ENCODE measurements at places on chromosomes 4 and X.

DNA sequence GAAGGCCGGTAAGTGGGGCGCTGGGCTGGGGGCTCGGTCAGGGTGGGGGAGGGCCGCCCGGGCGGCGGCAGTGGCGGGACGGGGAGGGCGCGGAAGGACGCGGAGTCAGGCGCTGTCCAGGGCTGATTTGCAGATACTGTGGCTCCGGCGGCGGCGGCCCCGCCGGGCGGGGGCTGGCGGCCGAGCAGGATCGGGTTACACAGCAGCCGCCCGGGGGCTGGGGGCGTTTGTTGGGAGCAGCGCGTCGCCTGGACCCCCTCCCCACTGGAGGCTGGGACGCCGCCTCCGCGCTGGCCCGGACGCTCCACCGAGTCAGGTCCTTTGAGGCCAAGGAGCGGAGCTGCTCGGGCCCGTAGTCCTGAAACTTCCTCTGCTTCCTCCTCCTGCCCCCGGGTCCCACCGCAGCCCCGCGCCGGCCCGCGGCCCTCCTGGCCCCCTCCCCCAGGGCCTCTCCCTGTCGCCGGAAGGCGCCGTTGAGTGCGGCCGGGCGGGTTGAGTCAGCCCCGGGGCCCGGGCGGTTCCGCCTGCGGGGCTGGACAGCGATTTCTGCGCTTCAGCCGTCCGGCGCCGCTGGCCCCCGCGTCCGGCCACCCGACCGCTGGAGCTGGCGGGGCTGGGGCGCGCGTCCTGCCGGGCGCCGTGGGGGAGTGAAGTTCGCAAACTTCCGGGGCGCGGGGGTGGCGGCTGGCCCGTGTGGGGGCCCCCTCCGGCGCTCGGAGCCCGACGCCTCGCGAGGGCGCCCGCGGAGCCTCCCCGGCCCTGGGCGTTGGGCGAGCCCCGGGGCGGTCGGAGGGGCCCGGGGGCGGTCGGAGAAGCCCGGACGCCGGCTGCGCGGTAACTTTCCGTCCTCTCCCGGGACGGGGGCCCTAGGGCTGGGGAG, 746 bp downstream of the REST start:
- DNase-seq = peak; percentile 77

DNA sequence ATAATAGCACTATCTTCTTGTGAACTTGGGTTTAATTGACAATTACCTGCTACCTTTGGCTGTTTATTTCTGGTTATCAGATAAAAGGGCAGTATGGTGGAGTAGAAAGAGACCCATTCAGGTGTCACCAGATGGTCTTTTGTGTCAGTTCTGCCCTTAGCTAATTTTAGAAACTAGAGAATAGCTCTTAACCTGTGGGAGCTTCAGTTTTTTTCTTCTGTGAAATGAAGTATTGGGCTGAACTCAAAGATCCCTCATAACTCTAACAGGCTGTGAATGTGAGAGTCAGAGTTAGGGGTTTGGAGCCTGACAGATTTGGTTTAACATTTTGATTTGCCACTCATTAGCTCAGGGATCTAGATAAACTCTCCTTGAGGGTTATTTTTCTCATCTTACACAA, 335.2 kb downstream of the PPP1R2C start:
- DNase-seq = no peak

- DNase-seq = no peak
Measured at GRCh38 chr4:88022289-88022688, 14.9 kb downstream of the PKD2 start.

DNA sequence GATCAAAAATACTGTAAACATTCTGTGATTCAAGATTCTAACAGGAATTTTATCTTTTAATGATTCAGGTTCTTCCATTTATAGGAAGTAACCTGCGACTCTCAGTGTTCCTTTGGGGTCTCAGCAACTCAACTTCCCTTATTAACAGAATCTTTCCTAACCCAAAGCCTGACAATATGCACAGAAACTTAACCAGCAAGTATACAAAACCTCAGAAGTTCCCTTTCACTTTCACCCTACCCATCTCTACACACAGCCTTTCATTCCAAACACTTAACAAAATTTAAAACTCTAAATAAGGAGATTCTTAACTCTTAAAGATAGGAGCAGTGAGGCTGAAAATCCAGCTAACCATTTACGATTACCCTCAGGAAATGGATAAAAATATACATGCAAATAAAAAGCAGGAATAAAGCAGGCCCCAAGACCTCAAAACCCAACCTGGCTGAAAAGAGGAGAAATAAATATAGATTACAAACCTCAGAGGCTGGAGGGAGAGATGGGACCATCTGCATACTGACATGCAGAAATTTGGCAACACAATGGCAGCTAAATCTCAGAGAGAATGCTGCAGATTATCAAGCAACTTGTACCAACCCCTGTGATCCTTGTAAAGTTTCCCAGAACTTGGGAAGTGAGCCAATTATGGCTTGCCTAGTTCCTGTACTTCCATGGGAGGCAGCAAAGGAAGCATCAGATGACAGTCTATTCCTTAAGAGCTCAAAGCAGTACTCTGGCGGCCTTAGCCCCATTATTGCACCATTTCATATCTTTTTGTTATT, 101.0 kb downstream of the ATP11C start:
- no peak for DNase-seq

DNA sequence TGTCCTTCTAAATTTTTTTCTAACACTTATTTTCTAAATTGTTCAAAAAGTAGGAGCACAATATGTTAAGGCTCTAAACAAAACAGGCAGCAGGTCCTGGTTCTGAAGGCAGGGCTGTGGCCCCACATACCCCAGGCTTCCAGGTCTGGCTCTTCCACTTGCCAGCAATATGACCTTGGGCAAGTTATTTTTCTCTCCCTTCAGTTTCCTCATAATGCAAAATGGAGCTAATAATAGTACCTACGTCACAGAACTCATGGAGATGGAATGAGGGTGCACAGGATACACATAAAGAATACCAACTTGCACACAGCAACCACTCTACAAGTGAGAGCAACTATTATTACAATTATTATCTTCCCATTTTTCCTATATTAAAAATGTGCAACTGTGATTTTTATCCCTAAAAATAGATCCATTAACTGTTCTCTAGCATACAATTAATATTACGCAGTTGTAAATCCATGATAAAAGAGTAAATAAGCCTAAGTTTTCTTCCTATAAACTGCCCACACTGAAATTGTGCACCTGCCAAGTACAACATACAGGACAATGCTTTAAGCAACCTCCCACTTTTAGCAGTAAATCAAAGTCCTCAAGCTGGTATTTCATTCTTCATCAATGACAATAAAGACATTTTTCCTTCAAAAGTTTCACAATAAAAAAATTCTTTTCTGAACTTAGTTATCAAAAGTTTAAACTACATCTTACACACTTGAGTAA, 27.0 kb downstream of the OTUD4 start:
- DNase-seq = no peak

GRCh38 chr4:73257651-73258435, 755 bp downstream of the ANKRD17 start:
- DNase-seq = no peak

DNA sequence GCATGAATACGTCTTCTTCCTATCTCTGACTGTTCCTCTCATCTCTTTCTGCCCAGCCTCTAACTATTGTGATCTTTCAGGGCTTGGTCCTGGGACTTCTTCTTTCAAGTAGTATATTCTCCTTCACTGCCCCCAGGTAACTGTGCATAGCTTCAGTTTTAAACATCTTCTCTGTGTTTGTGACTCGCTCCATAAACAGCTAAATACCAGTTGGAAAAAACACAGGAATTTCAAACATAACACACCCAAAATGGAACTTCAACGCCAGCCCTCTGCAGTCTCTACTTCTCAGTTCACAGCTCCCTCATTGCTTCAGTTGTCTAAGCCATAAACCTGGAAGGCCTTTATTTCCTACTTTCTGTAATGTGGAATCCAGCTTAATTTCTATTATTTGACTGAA, 16.6 kb downstream of the TRIML2 start:
- DNase-seq = no peak

GRCh38 chr4:106195435-106195950, 120.5 kb downstream of the TBCK start:
- no peak for DNase-seq

GRCh38 chr4:94813221-94813620, 55.5 kb downstream of the BMPR1B start:
- no peak for DNase-seq

DNA sequence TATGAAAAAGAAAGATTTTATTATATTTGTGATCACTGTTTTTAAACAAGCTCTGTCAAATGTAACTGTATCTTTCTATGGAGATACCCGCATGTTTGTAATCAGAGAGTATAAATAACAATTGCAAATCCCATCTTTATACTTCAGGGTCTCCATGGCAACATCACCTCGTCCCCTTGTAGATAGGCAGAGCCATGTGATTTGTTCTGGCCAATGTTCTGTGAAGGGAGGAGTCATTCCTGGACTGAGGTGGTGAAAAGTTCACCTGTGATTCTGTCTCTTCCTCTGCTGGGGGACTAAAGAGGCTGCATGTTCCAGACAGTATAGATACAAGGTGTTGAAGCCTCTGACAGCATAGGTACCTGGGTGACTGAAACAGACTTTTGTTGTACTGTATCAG, 45.6 kb upstream of the MED14 start:
- no peak for DNase-seq

DNA sequence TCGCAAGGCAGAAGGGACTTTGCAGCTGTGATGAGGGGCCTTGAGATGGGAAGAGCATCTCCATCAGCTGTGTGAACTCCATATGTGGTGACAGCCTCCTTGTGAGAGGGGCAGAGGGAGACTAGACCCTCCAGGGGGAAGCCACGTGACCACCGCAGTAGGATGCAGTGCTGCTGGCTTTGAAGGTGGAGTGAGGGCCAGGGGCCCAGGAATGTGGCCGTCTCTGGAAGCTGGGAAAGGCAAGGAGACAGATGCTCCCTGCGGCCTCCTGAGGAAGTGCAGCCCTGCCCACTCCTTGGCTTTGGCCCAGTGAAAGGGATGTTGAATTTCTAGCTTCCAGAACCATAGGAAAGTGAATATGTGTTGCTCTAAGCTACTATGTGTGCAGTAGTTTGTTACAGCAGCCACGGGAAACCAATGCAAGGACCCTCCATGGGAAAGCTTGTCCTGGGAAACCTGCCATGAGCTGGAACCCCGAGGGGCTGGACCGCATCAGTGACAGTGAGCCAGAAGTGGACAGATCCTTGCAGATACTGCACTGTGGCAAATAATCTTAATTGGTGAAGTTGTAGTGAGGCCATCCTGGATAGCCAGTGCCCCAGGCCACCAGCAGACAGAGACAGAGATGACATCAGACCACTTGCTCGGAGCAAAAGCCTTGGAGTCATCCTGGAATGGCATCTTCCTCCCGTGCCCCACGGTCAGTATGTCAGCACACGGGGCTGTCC, 35.4 kb upstream of the SORCS2 start:
- DNase-seq = peak; percentile 11

GRCh38 chr4:121551271-121551670, 145.5 kb downstream of the ANXA5 start:
- DNase-seq = no peak

DNA sequence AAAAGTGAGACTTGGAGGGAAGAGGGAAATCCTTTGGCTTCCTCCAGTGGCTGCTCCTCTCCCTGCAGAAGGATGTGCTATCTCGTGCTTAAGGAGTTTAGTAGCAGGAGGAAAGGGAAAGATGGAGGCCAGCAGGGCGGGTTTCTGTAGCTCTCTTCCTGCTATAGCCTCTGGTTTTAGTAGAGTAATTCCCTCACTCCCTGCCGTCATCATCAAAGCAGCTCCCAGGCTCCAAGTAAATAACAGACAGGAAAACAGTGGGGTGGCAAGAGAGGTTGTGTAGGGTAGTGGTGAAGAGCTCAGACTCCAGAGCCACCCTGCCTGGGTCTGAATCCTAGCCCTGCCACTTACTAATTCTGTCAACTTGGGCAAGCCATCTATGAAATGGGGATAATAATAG, 81.5 kb upstream of the CITED1 start:
- DNase-seq = no peak

DNA sequence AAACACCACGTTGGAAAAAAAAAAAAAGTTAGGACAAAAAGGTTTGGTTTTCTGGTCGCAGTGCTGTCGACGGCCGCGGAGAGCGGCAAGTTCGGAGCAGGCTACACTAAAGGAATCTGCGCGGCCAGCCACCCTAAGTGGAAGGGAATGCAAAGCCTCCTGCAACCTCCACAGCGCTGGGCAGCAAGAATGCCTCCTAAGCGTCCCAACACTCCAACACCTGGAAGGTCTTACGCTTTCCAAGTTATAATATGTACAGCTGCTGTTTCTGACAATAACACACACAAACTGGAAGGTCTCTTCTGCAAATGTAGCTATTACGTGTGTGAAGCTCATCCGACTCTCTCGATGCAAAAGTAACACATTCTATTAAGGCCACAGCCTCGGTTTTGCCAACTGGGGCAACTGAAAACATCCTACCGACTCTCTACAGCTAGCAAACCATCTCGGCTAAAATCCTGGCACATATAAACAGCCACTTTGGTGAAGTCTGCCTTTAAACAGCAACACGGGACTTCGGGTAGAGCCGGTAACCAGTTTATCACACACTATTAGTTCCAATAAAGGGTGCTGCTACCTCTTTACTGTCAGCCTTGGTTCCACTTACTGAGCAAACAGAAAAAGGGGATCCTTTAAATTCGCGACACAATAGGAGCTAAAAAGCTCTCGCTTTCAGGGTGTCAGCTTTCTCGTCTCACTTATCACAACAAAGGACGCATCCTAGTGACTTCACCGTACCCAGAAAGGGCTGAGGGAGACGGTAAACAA, 895 bp downstream of the SMIM14 start:
- peak; percentile 28 for DNase-seq

DNA sequence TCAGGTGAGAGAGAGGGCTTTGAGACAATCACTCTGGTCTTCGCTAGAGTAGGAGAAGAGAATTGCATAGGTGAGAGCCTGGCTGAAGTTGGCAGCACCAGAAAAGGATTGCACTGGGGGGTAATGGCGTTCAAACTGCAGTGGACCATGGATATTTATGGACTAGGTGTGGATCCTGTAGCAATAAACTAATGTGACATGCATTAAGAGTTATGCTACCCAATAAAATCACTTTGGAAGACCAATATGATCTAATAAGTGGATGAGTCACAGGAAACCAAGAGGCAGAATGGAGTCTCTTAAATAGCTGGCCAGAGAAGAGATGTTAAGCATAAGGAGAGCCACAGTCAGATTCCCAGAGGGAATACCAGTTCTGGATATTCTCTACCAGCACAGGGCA, 259.8 kb downstream of the FBXO8 start:
- no peak for DNase-seq

DNA sequence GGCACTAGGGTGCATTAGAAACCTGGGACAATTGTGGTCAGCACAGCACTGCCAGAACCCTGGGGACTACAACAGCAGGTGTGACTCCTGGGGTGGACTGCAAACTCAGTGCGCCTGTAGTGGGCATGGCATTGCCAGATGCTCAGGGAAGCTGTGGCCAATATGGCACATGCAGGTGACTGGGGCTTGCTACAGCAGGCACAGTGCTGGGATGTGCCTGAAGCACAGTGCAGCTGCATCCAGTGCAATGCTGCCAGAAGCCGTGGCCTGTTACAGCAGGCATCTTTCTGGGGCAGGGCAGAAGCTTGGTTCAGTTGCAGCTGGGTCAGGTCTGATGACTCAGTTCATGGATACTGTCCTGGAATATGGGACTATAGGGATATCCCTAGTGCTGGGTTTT, 445.8 kb downstream of the CCSER1 start:
- no peak for DNase-seq

- no peak for DNase-seq
Measured at GRCh38 chr4:169202145-169202699, 68.5 kb downstream of the SH3RF1 start.
